ENCODE measurements at places on chromosomes 7 and 10.

- DNase-seq = peak; percentile 24
Measured at GRCh38 chr10:5812283-5813090, 747 bp downstream of the GDI2 start.

DNA sequence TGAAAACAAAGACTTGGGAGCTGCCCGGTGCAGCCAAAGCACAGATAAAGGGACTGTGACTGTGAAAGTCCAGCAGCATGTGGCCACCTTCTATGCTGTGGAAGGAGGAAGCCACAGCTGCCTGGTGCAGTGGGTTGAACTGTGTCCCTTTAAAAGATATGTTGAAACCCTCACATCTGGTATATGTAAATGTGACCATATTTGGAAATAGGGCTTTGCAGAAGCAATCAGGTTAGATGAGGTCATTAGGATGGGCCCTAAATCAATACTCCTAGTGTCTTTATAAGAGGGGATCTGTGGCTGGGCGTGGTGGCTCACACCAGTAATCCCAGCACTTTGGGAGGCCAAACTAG is 136.9 kb downstream of the GLI3 start:
- DNase-seq = no peak

DNA sequence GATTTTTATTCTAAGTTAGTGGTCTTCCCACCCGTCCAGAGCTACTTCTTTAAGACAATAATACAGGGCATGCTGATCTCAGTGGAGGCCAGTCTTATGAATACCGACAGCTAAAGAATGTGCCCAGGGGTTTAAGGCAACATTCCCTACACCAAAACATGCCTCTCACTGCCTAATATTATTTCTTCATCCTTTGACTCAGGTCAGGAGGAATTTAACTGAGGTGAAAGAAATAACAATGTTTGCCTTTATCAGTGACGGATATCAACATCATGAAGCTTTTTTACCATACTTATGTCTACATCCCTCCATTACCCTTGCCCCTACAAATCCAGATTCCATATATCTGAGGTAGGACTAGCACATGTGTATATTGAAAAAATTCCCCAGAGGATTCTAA is 33.3 kb upstream of the TES start:
- no peak for DNase-seq

DNA sequence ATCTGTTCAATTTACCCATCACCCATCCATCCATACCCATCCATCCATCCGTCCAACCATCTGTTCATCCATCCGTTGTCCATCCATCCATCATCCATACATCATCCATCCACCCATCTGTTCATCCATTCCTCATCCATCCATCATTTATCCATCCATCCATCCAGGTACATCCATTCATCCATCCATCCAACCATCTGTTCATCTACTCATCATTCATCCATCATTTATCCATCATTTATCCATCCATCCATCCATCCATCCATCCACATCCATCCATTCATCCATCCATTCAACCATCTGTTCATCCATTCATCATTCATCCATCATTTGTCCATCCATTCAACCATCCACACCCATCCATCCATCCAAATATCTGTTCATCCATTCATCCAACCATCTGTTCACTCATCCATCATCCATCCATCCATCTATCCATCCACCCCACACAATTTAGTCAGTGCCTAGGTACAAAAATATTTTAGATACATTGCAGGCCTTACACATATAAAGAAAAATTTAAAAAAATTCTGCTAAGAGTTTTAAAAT is 119.1 kb downstream of the PRKCQ start:
- DNase-seq = no peak

- DNase-seq = no peak
Measured at GRCh38 chr7:105493923-105494315, 28.2 kb downstream of the PUS7 start.

GRCh38 chr10:124953421-124953820 is 11.5 kb downstream of the ZRANB1 start:
- no peak for DNase-seq

DNA sequence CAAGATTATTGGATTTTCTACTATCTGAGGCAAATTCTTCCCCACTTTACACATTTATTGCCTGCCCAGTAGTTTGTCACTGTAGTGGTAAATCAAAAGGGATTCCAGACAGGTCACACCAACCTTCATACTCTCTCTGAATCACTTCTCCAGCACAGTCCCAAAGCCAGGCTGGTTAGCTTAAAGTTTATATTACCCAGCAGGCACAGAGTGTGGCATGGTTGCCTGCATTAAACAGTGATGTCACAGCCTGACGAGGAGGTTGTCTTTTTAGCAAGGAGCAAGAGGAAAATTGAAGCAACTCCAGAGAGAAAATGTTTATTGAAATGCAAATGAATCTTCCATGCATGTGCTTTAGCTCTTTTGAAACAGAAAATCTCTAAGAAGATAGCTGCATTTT is 375.5 kb upstream of the CELF2 start:
- no peak for DNase-seq

DNA sequence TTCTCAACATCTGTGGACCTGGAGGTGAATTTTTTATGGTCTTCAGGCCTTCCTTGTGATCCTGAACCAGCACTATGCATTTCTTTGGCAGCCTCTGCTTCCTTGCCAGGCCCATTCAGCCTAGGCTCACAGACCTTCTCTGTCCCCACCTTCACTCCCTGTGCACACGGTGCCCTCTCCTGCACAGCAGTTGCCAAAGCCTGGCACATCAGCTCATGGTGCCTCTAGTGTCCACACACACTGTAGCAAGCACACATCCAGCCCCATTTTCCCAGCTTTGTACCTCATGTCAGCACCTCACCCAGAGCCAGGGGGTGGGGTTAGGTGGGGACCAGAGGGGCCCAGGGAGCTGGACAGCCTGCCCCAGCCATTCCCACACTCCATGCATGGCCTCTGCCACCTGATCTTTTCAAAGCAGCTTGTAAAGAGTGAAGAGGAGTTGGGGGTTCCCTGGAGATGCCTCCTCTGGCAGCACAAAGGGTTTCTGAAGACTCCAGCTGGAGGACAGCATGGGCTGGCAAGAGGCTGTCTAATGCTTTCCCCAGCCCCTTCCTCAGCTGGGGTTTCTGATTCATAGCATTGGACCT is 57.9 kb upstream of the TMEM72 start:
- DNase-seq = no peak

DNA sequence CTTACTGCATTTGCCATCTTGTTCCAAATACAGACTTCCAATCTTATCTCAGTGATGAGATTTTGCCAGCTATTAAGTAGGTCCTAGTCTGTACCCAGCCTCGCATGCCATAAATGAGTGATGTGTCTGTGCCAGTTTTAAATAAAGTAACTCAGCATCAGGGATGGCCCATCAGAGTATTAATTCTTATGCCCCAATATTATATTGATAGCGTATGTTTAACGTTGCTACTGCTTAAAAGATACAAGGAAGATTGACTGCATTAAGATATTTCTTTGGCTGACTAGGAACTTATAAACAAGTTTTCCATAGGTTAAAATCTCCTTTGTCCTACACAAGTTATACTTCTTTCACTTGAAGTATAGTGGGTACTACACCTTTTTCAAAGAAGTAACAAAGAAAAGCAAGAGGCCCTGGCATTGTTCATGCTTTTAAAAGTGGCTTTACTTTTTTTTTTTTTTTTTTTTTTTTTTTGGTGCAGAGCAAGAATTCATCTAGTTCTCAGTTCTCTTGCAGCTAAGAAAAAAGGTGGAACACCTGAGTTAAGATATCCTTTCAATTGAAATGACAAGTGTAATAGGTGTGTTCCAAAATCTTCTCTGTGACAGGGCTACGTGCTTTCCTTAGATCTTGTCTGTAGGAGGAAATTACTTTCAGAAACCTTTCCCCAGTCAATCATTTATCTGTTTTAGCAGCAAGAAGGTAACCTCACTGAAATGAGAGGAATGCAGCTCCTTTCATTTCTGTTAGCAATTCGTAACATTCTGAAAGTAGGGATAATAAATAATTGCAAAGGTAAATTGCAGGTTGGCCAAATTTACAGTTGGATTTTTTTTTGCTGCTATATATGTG is 245.0 kb downstream of the CELF2 start:
- no peak for DNase-seq

- no peak for DNase-seq
Measured at GRCh38 chr10:96673318-96674099, 46.8 kb downstream of the PIK3AP1 start.

DNA sequence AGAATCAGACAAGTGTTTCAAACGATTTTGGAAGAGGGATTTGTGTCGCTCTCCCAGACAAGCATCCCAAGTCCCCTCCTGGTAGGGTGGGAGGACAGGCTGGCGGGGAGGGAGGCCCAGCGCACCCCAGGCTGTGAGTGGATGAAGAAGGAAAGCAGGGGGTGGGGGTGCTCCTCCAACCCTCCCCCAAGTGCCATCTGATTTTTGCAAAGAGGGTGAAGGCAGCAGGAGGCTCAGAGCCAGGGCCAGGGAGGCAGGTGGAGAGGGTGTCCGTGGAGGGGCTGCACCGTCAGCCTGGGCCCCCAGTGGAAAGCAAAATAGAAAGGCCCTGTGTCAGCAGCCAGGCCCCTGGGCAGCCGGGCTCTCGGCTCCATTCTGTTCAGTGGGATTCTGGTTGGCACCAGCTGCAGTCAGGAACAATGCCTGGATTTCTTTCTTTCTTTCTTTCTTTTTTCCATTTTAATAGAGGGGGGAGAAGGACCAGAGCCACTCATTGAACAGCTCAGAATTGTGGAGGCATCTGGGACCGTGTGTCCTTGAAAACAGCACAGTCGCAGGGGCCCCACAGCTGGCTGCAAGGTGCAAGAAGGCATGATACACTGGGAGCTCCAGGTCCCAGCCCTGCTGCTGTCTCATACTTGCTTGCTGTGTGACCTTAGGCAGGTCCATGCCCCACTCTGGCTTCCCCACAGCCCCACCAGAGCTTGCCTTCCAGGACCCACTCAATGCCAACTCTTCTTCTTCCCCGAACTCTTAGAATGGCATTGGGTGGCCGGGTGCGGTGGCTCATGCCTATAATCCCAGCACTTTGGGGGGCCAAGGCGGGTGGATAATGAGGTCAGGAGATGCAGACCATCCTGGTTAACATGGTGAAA is 7.1 kb upstream of the ZMIZ1 start:
- DNase-seq = no peak

GRCh38 chr10:81875467-81876252 is 666 bp downstream of the NRG3 start:
- DNase-seq = no peak

DNA sequence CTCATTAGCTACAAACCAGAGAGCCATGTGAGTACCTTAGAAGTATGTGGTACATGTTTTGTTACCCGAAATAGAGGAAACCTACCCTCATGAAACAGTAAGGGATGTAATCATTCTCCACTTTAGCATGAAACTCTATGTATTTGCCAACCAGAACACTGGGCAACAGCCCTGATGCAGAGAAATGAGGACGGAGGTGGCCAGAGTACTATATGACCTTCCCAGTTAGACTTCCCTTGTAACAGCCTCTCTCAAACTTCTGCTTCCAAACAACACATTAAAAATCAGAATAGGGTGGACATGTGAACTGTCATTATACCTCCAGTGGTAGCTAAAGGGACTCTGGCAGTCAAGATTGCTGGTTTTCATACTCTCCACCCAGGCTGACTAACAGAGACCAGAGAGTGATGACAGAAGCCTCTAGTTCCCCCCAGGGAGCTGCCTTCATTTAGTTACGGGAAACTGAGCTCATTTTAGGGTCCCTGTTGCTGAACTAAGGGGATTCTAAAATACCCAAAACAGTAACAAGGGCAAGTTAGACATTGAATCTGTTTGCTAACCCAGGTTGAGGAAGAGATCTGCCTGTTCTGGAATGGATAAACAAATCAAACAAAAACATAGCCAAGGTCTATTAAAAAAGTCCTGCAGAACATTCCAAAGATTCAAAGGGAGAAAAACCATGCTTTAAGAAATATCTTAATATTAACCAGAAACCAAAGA is 83.1 kb downstream of the VPS41 start:
- no peak for DNase-seq

- no peak for DNase-seq
Measured at GRCh38 chr10:120105001-120105400, 212.5 kb downstream of the SEC23IP start.

GRCh38 chr7:43637114-43637806 is 54.4 kb downstream of the STK17A start:
- DNase-seq = no peak

GRCh38 chr10:25175527-25176420 is 973 bp downstream of the GPR158 start:
- DNase-seq = no peak

- no peak for DNase-seq
Measured at GRCh38 chr7:131540491-131541162, 15.8 kb downstream of the PODXL start.

GRCh38 chr7:7535691-7536090 is at the start of gene COL28A1:
Gene COL28A1 (minus strand): TSS chr7:7535873. CDS start chr7:7532875, 2,998 bp downstream.
- no peak for DNase-seq

DNA sequence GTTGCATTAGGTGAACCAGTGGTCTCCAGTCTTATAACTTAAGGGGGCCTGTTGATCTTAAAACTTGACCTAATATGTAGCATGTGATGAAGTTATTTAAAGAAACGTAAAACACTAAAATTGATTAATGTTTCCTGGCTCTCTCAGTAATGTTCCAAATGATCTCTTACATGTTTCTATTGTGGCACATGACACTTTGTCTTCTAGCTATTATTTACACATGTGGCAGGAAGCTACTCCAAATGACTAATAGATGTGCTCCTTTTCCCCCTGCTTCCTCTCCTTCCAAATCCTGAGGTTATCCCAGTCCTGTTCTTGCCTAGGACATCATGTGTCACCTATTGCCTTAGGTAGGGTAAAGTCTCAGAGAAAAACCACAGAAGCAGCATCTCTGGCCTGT is 89.4 kb downstream of the FAS start:
- no peak for DNase-seq

DNA sequence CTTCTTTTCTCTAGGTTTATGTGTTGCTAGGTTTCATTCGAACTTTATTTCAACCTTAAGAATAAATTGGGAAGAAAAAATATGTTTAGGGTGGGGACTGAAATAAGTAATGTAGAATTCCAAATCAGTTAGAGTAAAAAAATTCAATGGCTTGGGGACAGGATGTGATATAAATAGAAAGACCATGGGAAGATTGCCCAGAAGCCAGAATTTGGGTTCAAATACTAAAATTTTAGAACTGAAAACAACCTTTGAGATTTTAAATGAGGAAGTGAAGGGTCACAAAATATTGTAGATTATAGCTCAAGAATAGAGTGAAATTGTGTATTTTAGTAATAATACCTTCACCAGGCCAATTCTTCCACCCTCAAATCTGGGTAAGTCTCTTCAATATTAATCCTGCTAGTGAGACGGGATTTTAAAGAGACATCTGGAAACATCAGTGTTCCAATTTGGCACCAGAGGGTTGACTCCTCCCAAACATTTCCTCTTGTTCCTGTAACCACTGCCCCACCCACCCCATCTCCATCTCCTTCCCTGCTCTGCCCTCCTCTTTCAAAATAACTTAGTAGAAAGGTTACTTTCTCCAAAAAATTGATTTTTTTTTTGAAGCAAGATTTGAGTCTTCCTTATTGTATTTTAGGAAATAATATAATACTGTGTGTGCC is 51.3 kb upstream of the FAM3C start:
- no peak for DNase-seq

GRCh38 chr10:44422570-44423101 is 37.7 kb upstream of the CXCL12 start:
- no peak for DNase-seq
